HCT116 (cell line): ENCODE measurements at places on chromosomes 16 and 17.

GRCh38 chr17:19338031-19338990 is 24.2 kb downstream of the B9D1 start:
- no peak for DNase-seq

DNA sequence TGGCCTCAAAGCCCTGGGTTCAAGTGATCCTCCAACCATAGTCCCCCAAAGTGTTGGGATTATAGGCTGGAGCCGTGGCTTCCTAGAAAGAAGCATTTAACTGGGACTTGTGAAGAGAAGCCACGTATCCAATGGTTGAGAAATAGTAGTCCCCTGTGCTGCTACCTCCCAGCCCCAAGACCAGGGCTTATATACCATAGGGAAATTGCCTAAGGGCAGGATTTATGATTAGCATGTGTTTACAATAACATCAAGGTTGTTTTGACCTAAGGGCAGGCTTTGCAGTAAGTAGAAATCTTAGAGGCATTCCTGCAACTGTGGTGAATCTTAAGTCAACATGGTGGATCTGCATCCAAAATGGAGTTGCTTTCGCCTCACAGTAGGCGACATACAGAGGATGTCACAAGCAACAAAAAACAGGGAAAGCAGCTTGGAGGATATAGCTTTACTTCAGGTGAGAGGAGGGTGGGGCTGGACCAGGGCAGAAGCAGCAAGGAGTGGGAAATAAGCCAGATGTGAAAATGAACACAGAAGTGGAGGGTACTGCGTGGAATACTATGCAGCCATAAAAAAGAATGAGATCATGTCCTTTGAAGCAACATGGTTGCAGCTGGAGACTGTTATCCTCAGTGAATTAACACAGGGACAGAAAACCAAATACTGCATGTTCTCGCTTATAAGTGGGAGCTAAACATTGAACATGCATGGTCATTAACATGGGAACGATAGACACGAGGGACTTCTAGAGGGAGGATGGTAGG is 18.7 kb upstream of the NSMCE1 start:
- DNase-seq: no peak

DNA sequence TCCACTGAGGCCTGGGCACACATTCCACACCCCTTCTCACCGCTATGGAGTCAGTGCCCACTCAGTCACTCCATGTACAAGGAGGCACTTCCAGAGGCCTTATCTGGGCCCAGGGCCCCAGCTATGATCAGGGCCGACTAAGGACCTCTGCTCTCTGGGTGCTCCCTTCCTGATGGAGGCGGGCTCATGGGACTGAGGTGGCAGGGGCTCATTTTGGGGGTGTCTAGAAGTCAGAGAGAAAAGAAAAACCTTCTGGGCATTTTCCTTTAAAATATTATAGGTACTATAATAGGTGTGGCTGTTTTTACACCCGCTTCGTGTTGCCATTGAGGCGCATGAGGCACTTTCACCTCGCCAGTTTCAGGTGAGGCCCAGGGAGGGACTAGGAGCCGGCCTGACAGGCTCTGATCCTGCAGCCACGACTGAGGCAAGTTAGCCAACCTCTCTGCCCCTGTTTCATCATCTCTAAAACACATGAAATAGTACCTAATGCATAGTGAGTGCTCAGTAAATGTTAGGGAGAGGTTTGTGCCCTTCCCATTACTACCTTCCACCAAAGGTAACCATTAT is 14.4 kb downstream of the B9D1 start:
- no peak for DNase-seq

DNA sequence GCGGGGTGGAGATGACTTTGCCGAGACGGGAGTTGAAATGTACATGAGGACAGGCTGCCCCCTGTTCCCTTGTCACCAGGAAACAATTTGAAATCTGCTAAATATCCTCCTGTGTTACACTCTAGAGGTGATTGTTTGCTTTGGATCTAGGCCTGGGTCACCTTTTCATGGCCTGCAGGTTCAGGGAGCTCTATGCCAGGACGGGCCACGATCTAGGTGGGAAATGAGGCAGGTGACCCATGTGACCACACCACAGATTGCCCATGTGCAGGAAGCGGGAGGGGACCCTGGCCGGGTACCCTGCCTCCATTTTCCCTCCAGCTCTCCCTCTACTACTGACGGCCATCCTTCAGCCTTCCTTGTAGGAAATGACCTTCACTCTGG is 43.4 kb downstream of the MEAK7 start:
- no peak for DNase-seq

DNA sequence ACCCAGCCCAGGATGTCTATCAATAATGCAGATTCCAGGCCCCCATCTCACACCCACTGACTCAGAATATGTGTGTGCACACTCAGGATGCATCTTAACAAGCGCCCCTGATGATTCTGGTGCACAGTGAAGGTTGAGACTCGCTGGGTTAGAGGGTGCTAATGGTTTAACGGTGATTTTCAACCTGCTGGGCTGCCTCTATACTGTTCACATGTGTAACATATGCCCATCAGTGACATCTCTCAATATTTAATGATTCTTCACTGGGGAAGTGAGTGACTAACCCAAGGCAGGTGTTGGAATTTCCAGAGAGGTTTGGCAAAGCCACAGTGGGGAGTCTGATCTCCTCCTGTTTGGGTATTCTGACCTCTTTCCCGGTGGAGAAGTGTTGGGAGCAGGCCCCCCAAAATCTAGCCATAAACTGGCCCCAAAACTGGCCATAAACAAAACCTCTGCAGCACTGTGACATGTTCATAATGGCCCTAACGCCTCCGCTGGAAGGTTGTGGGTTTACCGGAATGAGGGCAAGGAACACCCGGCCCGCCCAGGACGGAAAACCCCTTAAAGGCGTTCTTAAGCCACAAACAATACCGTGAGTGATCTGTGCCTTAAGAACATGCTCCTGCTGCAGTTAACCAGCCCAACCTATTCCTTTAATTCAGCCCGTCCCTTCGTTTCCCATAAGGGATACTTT is 4.1 kb upstream of the DOC2B start:
- DNase-seq: no peak

DNA sequence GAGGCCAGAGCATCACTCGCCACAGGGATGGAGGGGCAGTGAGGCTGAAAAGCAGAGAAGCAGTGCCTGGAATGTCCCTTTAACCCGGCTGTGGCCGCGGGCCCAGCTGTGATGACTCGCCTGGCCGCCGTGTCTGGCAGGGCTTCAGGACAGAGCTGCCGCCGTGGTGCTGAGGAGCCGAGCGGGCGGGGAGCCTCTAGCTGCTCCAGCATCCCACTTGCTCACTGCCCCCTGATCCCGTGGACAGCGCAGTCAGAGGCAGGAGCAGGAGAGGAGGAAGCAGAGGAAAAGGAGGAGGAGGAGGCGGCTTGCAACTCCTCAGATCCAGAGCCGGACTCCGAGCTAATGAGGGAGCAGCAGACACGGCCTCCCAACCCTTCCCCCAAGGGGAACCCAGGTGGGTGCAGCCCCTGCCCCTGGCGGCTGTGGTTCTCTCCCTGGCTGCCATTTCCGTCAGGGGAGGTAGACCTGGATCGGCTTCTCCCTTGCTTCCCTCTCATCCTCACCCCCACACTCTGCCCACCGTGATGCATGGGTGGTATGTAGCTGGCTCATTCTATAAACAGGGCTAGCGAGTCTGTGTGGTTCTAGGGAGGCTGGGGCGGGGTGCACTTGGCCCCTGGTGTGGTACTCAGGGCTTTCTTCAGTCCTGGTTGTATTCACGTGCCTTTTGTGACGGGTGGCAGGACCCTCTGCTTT is 165.7 kb downstream of the CMIP start:
- no peak for DNase-seq

DNA sequence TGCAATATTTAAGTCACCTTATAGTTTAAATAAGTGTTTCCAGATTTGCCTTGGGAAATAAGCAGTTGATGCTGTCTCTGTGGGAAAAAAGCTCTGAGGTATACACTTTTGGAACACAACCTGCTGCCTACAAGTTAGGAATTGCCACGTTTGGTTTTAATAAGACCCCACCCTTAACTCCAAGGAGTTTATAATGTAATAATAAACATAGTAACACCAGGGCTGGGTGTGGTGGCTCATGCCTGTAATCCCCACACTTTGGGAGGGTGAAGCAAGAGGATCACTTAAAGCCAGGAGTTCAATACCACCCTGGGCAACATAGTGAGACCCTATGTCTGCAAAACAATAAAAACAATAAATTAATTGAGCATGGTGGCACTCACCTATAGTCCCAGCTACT is 15.9 kb upstream of the SMG1 start:
- DNase-seq: no peak
